EH (cell line): ENCODE measurements at places on chromosomes 1 and 21.

GRCh38 chr1:2127187-2128145 is 67.1 kb downstream of the FAAP20 start:
- DNase-seq, result no peak

DNA sequence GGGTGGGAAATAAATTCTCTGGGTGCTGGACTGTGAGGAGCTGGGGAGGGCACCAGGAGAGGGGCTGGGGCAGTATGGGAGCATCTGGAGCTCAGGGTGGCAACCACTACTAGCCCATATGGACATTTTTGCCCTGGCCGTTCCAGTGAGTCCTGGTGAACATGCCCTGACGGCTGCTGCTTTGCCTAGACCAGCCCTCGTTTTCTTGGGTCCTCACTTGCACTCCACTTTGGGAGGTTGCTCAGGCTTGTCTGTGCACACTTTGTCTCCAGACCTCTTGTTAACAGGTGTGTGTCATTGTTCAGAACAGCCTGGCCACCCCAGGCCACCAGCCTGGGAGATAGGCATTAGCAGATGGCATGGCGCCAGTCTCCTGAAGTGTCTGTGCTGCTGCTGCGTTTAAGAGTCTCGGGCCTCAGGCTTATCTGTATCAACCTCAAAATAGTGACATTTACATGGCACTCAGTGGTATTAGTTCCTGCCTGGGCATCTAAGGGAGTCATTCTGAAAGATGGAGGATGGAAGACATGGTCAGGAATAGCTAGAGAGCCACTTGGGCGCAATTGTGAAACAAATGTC is 190.5 kb downstream of the PTPRU start:
- no peak for DNase-seq

DNA sequence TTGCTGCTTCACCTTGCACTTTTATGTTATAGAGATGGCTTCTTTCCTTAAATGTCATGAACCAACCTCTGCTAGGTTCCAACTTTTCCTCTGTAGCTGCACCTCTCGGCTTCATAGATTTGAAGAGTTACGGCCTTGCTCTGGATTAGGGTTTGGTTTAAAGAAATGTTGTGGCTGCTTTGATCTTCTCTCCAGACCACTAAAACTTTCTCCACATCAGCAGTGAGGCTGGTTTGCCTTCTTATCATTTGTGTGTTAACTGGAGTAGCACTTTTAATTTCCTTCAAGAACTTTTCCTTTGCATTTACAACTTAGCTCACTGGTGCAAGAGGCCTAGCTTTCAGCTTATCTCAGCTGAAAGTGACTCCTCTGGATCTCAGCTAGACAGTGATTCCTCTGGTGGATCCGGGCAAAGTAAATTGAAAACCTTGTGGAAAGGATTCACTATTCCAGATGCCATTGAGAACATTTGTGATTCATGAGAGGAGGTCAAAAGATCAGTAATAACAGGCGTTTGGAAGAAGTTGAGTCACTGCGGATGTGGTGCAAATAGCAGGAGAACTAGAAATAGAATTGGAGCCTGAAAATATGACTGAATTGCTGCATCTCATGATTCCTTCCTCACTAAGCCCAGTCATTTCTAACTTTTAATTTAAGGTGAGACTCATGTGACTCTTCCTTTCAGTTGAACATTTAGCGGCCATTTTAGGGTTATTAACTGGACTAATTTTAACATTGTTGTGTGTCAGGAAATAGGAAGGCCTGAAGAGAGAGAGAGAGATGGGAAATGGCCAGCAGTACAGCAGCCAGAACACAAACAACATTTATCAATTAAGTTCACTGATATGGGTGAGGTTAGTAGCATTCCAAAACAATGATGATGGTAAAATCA is 16.2 kb upstream of the RGS1 start:
- DNase-seq, result peak; percentile 98

DNA sequence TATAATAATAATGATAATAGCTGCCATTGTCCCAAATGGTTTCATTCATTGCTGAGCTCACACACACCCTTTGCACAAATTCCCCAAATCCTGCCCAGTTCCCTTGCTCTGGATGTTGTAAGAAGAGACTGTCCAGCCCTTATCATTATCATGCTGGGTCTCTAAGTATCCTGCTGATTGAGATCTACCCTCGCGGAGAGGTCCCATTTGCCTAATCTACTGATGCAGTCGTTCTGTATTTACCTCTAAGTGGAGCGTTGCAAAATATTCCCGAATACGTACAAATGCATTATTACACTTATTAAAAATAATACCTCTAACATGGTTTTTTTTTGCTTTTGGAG is 51.2 kb downstream of the TNFRSF8 start:
- DNase-seq, result no peak

DNA sequence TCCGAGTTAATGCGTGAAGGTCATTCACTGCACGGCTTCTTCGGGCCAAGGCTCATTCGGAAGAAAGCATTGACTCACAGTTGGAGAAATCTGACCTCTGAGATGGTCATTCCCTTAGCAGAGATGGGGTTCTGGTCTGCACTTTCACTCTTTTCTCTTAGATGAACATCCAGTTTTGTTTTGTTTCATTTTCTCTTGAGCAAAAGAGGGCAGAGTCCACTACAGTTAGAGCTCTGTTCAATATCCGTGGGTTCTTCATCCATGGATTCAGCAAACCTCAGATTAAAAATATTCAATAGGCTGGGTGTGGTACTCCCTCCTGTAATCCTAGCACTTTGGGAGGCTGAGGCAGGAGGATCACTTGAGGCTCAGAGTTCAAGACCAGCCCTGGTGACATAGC is 57.4 kb upstream of the SIPA1L2 start:
- no peak for DNase-seq

DNA sequence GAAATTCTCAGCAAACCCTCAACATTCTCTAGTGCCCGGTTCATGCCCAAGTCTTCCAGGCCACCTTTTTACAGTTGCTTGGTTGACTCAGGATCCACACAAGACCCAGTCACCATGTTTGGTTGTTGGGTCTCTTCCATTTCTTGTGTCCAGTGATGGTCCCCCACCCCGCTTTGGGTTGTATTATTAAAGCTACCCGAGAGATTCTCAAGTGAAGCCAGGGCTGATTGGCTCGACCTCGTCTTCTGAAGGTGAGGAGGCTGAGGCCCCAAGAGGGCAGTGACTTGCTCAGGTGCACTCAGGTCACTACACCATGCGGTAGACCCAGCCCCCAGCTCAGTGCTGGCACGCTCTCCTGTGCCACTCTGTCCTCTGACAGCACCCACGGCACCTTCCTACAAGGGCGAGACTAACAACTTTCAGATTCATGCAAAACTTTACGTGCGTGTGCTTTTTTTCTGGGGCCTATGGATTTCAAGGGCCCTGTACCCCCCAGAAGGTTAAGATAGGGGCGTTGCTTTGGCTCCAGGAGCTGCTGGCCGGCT is 50.3 kb downstream of the CAPN9 start:
- DNase-seq, result no peak

- DNase-seq, result no peak
Observed at GRCh38 chr1:1322952-1323351, 1.5 kb downstream of the INTS11 start.

DNA sequence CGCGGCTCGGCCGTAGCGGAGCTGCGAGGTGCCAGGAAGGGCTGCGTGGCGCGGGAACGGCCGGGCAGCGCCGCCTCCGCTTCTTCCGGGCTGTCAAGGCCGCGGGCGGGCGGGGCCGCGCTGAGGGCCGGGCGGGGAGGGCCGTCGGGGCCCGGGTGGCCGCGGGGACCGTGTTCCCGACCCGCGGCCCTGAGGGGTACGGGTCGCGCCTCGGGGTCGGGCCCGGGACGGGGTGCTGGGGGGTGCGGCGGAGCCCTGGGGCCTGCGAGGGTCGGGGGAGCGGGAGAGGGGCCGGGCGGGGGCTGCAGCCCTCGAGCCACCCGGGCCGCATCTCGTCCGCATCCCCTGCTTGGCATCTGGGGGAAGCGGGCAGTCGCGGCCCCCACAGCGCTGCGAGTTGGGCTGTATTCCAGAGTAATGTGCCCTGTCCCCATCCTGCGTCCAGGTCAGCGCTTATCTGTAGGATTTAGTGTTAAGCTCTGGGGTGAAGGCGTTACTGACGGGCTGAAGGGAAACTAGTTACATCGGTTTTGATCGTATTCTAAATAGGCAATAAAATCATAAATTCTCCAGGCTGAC is 379 bp downstream of the RER1 start:
- no peak for DNase-seq

DNA sequence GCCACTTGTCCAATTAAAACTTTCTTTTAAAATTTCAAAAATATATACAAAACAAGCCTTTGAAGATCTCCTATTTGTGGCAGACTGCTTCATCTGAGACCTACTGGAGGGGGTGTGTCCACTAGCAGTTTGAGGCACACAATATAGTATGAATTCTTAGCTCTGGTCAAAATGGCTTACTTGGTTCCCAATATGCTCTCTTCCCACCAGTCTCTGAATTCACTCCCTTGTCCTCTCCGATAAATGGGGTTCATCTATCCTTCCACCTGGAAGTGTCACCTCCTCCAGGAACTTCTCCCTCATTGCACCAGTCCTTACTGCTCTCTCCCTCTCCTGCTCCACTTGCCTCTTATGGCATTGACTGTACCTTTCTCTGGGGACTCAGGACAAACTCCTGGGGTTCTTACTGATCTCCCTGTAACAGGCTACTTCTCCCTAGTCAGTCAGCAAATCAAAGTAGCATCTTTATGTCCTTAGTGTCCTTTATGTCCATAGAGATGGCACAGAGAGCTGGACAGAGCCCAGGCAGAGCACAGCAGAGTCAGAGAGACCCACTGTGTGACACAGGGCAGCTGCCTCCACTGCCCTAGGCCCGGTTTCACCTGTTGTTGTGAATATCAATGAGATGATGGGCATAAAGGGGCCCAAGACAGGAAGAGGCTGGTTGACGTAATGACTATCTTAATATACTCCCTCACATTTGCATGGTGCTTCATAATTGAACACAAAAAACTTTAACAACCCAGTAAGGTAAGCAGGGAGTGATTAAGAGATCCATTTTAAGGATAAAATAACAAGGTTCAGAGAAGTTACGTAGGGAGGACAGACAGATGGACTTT is 3.6 kb downstream of the ASAP3 start:
- no peak for DNase-seq

- no peak for DNase-seq
Observed at GRCh38 chr1:222099746-222100145, 357.9 kb upstream of the DUSP10 start.

- DNase-seq, result peak; percentile 20
Observed at GRCh38 chr1:8701794-8702471, 115.5 kb downstream of the RERE start.

DNA sequence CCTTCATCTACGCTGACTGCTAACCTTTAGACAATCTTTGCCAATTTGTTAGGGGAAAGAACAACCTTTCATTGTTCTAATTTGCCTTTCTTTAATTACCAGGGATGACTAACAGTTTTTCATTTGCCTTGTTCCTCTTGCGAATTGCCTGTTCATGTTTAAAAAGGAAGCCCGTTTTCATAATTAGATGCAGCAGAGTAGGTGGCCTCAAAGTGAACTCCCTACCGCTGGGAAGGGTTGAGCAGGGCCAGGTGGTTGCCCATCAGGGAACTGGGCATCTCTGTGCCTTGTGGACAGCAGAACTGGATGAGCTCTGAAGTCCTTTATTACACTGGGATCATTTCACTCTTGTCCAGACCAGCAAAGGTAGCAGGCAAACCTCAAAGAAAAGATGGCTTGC is 59.0 kb downstream of the HIVEP3 start:
- DNase-seq, result no peak

DNA sequence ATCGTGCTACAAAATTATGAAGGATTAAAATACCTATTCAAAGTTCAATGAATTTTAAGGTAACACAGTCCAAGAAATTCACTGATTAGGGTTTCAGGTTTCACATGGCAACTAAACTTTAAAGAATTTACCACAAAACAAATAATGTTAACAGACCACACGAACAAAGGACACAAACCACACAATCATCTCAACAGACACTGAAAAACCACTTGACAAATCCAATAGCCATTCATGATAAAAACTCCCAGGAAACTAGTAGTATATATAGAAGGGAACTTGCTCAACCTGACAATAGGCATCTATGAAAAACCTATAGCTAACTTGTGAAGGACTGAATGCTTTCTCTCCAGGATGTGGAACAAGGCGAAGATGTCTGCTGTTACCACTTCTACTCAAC is 21.1 kb upstream of the SH2D5 start:
- peak; percentile 45 for DNase-seq

DNA sequence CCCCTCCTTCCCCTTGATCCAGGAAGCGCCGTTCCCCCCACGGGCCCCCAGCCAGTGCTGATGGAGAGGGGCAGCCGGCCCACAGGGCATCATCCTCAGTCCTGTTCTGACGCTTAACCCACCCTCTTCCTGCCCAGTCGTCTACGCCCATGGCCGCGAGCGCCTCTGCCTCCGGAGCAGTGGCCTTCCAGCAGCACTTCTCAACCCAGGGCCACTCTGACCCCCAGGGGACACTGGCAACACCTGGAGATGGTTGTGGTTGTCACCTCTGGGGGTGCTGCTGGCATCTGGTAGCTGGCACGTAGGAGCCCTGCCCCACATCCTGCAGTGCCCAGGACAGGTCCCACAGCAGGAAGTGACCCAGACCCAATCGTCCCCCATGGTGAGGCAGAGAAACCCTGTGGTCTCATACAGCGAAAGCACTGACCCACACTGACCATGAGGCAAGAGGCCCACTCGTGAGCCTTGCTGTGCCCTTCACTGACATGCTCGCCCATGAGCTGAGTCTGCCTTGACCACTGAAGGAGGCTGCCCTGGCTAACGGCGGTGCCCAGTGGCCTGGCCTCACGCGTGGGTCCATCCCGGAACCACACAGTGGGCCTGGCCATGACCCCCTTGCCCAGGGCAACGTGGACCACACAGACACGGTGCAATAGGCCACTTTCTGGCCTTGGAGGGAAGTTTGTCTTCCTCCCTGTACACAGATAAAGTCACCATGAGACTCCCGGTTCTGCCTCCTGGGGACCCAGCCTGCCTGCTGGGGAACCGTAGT is 96.8 kb upstream of the ARHGEF16 start:
- DNase-seq, result no peak

DNA sequence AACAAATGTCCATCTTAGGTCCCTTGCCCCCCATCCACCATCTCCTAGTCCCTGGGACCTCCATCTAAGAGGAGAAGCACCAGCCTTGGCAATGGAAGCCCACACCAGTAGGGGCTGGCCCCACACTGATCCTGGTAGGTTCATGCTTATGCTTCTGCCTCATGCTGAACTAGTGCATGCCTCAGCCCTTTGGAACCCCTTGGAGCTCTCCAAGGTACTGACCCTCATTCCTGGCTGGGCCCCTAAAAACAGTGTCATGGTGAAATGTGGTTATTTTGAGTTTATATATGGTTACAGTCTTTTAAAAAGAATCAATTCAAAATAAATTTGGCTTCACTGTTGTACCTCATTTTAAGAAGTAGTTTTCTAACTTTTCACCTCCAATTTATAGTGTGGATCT is 108.3 kb downstream of the HIVEP3 start:
- DNase-seq, result peak; percentile 69

DNA sequence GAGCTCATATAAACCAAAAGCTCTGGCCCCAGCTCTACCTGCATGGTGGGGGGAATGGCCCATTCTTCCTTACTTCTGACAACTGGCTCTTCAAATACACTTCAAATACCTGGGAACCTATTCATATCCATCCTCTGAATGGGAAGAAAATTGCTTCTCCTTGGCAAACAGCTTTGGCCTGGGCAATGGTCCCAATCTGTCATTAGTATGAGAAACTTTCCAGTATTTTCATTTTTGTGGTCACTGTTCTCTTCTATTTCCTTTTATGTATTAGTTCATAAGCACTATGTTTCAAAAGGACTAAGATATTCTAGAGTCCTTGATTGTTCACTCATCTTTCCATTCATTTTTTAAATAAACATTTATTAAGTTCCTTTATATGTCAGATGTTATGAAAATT is 5.2 kb upstream of the HSD3B2 start:
- DNase-seq, result peak; percentile 43

GRCh38 chr21:17782051-17782450 is 37.1 kb downstream of the C21orf91 start:
- DNase-seq, result no peak
